Right renal pelvis (tissue), 4 donors: ENCODE measurements at places on chromosomes 12 and 14.
A peak's percentile ranks its signal among the peaks of the same experiment; 100 is the strongest.

DNA sequence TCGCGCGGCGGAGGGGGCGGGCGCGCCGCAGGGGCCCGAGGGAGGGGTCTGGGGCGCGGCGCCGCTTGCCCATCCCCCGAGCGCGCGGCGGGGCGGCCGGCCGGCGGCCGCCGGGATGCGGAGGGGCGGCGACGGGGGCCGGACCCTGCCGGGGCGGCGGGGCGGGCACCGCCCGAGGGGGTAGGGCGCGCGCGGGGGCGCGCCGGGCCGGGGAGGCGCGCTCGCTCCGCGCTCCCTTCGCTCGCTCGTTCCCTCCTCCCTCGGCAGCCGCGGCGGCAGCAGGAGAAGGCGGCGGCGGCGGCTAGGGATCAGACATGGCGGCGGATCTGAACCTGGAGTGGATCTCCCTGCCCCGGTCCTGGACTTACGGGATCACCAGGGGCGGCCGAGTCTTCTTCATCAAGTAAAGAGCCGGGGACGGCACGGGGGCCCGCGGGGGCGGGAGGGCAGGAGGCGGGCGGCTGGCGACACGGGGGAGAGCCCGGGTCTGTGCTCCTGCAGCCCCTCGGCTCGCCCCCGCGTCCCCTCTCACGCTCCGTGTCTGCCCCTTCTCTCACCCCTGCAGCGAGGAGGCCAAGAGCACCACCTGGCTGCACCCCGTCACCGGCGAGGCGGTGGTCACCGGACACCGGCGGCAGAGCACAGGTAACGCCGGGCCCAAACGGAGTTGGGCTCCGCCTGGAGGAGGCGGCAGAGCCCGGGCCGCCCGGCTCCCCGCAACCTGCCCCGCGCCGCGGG, at the start of gene PLEKHA5:
Gene PLEKHA5, plus strand, starts transcription at position 248 of the 738 bp plus-strand sequence. Its CDS starts 67 bp downstream, at position 315.
- peak; percentile 55 for DNase-seq

- DNase-seq, result no peak
Measured at GRCh38 chr12:95593266-95593871, 42.1 kb upstream of the USP44 start.

DNA sequence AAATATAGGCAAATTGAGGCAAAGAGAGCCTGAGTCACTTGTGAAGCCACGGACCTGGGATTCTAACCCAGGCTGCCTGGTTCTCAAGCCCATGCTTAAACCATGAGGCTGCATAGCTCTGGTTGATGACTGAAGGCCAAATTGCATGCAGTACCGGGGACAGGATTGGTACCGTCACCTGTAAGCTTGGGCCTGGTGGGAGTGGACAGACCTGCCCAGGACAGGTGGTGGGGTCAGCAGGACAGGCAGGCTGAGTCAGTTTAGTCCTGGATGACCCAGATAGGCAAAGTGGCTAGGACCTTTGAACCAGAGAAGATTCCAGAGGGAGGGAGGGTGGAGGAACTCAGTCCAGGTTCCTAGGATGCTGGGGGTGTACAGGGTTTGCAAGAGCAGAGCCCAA, 25.8 kb downstream of the RIN3 start:
- no peak for DNase-seq

DNA sequence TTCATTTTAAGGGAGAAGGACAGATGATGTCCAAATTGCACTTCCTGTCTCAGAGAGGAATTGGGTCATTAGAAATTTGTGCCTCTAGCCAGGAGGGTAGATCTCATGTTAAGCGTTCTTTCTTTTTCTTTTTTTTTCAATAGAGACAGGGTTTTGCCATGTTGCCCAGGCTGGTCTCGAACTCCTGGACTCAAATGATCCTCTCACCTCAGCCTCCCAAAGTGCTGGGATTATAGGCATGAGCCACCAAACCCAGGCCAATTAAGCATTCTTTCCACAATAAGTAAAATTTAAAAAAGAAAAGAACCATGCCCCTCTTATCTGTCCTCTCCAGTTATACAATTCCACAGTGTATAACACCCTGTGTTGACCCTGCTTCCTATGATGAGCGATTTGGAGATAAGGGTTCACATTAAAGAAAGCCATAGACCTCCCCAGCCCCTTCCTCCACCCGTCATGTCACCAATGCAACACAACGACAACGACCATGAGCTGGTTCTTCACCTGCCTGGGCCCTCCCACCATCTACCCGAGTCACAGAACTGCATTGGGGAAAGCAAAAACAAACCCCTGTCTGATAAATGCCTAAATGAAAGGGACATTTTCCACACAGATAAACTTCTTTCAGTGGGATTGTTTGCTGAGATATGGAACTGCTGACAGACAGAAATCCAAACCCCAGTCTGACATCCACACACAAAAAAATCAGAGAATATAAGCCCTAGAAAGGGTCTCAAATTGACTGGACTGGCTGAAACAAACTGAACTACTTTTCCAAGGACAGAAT, 37.3 kb downstream of the SSH1 start:
- no peak for DNase-seq

DNA sequence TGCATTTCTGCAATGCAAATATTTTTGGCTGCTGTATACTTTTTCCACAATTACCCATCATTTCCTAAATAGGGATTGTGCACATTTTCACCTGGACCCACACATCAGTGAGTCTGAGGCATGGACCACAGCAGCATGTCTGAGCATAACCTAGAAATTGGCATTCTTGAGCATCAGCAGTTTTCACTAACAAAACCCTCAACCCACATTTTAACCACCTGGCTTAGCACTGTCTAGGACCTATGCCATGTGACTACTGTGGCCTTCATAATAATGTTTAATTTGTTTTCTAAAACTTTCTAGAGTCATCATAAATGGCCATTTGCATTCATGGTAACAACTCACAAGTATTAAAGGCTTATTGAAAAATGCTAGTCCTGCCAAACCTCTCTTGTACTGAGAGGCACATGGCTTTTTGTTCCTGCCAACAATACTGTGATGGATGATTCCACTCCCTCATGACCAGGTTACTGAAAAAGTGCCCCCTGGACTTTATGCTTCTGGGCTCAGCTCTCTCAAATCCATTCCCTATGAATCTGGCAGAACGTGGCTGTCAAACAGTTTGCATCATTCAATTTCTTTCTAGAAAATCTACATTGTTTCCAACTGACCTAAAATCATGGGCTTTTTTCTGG, 240.0 kb downstream of the MDGA2 start:
- DNase-seq, result no peak

DNA sequence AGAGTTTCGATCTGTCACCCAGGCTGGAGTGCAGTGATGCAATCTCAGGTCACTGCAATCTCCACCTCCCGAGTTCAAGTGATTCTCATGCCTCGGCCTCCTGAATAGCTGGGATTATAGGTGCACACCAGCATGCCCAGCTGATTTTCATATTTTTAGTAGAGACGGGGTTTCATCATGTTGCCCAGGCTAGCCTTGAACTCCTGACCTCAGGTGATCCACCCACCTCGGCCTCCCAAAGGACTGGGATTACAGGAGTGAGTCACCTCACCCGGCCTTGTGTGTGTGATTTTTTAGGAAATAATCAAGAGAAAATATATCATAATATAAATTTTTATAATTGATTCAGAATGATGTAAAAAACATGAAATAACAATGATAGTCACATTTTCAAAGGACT, 1231.4 kb downstream of the GALC start:
- DNase-seq, result no peak

- no peak for DNase-seq
Measured at GRCh38 chr14:53963320-53964227, 6.9 kb upstream of the BMP4 start.

DNA sequence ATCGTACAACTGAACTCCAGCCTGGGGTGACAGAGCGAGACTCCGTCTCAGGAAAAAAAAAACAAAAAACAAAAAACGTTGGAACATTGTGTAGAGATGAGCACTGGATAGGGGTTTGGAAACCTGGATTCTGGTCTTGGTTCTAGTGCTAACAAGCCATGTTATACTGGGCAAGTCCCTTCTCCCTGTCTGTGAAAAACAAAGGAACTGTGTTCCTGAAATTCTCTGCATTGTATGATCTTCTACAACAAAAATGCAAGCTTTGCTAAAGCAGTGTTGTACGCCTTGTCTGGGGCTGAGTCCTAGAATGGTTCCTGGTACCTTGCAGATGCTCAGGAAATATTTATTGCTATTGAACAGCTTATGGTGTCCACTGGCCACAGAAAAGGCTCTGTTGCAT, 13.4 kb downstream of the GPRC5D start:
- no peak for DNase-seq

DNA sequence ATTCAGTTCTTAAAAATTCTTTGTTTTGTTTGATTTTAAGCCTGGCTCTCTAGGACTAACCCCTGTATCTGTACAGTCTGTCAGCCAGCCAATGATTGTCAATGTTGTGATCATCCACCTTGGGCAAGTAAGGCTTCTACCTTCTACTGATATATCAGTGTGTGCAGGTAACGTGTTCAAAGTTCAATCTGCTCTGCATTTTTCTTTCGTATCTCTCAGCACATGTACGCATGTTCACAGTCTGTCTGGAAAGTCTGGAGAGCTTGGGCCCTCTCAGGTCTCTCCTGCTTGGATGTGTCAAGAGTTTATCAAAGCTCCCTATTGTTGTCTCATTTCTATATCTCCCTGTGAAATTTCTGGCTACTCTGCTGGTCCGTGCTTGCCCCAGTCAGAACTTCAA, 138.6 kb upstream of the VRK1 start:
- DNase-seq, result no peak

DNA sequence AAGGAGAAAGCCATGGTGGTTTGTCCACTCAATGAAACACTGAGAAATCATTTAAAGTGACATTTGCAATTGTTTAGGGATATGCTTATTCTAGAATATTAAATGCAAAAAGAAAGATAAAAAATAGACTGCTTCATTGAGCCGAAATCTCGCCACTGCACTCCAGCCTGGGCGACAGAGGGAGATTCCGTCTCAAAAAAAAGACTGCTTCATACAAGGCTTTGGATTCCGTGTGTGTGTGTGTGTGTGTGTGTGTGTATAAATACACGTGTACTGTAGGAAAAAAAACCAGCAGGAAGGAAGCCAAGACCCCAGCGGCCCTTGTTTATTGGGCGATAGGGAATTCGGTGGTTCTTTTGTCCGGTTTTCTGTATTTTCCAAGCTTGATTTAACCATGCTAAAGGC, 3.2 kb upstream of the ZNF839 start:
- DNase-seq, result peak; percentile 53

GRCh38 chr12:9378430-9378835, 170.2 kb upstream of the PZP start:
- DNase-seq, result no peak

DNA sequence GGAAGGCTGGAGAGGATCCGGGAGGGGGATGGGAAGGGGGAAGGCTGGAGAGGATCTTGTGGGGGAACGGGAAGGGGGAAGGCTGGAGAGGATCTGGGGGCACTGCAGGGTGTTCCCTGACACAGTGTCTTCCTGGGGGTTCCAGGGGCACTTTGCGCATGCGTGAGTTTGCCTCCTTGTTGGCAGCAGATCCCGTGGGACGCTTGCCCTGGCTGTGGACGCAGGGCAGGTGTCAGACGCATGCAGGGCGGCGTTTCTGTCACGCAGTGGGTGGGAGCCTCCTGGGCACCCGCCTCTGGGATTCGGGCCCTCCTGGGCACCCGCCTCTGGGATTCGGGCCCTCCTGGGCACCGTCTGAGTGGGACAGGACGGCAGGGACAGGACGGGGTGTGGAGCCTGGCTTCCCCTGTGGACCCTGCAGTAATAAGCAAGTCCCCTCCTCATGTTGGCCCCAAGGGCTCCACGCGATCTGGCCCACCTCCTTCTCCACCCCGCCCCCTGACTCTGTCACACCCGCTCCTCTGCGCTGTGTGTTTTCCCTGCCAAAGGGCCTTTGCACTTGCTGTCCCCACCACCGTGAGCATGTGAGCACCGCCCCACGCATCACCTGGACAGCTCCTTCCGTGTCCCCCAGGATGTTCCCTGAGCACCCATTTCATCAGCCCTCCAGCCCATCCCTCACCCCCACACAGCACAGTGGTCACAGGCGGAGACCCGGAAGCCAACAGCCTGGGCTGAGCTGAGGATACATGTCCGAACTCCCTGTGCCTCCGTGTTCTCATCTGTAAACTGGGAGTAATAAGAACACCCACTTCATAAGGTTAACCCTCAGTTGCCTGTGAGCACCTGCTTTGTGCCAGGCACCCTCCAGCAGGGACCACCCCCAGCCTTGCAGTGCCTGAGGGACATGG, 4.4 kb downstream of the MMP17 start:
- DNase-seq, result no peak

- DNase-seq, result no peak
Measured at GRCh38 chr14:23910101-23910875, 43.3 kb upstream of the DHRS4 start.

GRCh38 chr12:33752854-33753253, 269.4 kb upstream of the ALG10 start:
- DNase-seq, result no peak

DNA sequence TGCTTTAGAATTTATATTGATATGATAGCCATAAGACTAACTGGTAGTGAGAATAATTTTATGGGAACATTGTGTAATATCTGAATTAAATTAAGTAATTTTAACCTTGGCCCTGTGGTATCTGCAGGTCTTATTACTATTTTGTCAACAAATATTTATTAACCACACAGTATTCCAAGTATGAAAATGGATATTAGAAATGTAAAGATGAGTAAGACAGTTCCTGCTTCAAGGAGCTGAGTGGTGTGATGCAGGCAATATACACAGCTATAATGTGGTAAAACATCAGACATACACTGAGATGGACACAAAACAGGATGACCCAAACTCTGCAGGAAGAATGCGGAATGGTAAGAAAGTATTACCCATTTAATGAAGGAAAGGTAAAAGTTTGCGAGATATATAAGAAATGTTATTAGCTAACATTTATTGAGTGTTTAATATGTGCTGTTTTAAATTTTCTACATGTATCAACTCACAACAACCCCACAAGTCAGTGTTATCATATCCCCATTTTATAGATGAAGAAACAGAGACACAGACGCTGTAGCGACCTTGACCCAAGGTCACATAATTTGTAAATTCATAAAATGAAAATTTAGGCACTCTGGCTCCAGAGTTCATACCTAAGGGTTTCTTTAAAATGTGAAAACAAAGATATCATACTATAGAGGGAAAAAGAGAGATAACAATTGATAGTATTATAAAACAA, 12.7 kb downstream of the ABCD2 start:
- no peak for DNase-seq

DNA sequence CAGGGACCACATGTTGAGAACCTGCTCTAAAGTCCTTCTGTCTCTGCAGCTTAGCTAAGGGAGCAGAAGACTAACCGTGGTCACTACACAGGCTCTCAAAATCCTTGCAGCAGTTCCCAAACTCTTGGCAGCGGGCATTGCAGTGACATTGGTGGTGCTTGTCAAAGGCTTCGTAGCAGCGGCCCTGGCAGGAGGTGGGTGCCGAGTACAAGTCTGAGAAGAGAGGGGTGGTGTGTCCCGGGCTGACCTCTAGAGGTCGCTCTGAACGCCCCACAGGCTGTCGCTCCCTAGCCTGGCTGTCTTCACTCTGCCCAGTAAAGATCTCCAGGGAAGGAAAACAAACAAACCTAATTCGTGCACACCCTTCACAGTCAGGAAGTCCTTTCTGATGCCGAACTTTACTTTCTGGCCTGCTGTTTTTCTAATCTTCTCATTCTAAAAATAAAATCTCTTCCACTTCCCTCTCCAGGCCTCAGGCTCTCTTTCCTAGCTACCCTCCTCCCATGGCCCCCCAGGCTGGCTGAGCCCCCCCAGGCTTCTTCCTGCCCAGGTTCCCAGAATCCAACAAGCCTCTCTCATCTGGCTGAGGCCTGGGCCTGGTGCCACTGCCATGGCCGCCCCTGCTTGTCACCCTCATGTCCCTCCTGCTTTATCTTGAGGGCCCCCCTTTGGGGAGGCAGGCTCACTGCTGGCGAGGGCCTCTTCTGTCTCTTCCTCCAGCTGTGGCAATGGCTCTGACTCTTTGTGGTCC, 7.7 kb downstream of the ENDOU start:
- DNase-seq, result no peak
